CD4-positive, alpha-beta T cell treated with Interleukin-6 at 100 ng/mL for 8 hours (primary cell): ENCODE measurements at places on chromosomes 7 and 10.
A peak's percentile ranks its signal among the peaks of the same experiment; 100 is the strongest.

DNA sequence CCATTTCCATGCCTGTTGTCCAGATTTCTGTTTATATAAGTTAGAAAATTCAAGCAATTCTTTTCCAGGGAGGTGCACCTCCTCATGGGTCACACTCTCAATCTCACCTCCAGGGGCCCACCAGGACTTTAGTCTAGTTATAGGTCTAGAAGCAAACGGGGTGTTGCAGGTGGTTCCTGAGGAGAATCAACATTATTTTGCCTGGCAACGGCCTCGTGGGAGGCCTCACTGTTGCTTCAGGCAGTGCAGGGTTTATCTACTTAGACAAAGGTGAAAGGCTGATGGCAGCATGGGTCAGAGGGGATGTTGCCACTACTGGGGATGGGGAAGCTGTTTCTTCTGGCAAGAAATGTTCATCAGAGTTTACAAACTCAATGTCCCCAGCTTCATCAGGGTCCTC, 56.7 kb upstream of the LRRC18 start:
- no peak for DNase-seq

GRCh38 chr10:14601872-14602725, 172.6 kb downstream of the FAM107B start:
- DNase-seq = peak; percentile 71

DNA sequence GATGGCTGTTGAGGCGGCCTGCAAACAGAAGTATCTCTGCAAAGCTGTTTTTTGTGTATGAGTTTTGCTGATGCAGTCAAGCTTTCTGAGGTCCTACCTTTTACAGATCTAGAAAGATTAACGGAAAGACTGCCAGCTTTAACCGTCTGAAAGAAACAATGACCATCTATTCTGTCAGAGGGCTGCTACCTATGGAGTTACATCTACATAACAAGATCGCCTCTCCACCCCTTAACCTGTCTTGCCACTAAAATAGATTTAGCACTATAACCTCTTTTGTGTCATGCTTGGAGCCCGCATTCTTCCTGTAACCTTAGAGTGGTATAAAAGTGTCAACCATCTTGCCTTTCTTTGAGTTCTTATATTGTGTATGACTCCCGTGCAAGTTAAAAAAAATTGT, 291.2 kb downstream of the POM121L12 start:
- no peak for DNase-seq

GRCh38 chr10:93091960-93092359, 18.3 kb downstream of the CYP26A1 start:
- DNase-seq = no peak

- peak; percentile 47 for DNase-seq
Measured at GRCh38 chr10:110069502-110069982, 61.8 kb downstream of the ADD3 start.

GRCh38 chr10:19652750-19653149, 163.5 kb upstream of the PLXDC2 start:
- DNase-seq = no peak

- DNase-seq = no peak
Measured at GRCh38 chr7:141789917-141790316, at the start of gene TAS2R5. Gene TAS2R5 (plus strand): TSS chr7:141790217. CDS start chr7:141790362, 145 bp downstream.

- DNase-seq = no peak
Measured at GRCh38 chr10:43649185-43649523, 473 bp upstream of the ZNF32 start.

DNA sequence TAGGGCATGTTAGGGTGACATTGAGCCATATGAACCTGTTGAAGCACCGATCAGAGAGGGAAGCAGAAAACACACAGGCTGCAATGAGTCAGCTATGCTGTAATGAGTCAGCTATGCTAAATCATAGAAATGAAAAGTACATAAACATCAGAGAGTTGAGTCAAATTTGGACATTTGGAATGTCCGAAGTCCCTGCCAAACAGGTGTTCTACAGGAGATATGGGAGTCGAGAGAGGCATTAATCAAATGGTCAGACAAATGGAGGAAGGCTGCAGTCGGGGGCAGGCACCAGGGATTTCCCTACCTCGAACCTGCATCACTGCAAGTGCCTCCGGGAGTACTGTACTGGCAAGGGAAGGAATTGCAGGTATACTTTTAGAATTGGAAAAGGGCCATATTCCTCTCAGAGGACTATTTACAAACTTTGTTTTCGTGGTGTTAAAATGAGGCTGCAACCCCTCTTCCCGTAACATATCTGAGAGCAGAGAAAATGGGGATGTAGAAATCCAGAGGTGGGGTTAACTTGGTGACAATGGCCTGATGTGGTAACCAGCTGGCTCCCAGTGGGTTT, 8.8 kb upstream of the ZC3HAV1 start:
- DNase-seq = peak; percentile 41

DNA sequence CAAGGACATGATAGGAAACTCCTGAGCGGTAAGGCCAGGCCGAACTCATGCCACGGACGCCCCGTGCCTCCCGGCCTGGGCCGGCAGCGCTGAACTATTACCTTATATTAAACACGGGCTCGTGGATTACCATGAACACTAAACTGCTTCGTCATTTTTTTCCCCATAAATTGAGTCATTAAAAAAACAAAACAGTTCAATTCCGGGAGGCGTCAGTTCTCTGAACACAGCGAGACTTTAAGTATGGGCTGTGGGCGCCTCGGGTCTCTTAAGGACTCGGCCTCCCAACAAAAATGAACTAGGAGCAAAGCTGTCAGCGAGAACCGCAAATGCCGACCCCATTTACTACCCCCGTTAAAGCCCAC, 519 bp downstream of the PITRM1 start:
- DNase-seq = no peak

DNA sequence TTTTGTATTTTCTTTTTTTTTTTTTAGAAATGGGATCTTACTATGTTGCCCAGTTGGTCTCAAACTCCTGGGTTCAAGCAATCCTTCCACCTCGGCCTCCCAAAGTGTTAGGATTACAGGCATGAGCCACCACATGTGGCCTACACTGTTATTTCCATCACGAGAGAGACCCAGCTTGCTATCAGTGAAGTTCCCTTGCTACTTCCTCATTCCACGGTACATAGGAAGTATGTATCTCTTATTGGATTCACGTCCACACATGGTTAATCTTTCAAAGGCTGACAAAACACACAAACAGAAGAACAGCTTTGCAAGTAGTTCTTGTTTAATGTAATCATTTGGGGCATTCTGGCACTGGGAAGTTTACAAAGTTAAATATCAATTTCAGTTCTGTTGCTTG, 50.9 kb downstream of the DCLRE1A start:
- DNase-seq = no peak

DNA sequence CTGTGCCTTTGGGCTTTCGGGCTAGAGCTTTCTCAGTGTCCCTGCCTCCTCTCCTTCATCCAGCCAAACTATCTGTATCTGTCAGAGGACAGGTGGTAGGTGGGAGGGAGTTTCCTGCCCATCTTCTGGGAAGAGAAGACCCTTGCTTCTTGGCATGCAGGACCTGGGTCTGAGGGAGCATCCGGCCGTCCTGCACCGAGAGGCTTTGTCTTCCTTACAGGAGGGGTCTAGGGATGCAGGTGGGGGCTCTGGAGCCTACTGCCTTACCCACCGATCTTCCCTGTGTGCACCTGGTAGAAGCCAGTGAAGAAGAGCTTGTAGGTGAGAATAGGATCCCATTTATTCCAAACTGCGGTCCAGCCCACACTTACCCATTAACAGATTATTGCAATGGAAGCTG, 5.8 kb upstream of the KLF6 start:
- no peak for DNase-seq

- DNase-seq = no peak
Measured at GRCh38 chr7:151400626-151401315, 9.1 kb downstream of the WDR86 start.

- DNase-seq = no peak
Measured at GRCh38 chr7:70571403-70571934, 560.5 kb upstream of the GALNT17 start.

DNA sequence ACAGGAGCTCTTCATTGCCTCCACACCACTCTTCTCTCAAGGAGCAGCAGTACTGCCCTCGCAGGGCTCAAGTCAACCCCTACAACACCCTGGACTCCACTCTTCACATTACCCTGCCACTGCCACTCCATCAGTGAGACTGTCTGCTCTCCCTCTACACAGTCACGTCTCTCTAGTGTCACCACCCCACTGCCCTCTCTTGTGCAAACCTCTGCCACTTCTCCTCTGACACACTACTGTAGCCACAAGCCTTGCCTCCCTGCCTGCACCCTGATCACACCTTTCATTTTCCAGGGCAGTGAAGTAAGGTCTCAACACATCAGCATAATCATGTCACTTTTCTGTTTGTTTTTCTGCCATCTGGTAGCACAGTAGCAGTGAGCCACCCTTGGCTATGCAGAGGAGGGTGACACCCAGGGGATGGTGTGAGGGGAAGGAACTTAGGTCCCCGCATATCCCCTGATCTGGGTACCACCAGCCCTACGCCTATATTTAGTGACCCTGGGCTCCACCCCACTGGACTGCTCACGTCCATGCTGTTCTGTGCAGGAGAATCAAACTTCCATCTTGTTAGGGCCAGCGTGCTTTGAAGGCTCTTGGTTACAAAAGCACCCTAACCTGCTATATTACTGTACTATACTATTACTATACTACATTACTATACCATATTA, 1.6 kb downstream of the C10orf143 start:
- no peak for DNase-seq

DNA sequence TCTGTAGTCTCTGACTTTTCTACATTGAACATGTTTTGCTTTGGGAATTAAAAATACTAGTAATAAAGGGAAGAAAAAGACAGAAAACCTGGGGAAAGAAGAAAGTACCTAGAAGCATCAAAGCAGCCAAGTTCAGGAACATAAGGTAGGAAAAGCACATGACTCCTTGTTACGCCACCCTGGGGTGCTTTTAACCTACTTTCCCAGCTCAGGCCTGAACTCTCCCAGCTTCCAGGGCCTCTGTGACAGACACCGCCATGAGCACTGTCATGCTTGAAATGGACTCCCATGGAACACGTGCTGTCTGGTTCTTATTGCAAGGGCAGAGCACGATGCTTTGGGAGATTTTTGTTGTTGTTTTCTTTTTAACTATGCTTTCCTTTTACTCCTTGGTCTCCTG, 11.4 kb downstream of the ACTR1A start:
- DNase-seq = no peak

GRCh38 chr7:16936626-16937422, 55.0 kb upstream of the AGR3 start:
- DNase-seq = no peak

GRCh38 chr10:91190388-91190870, 30.0 kb upstream of the PCGF5 start:
- no peak for DNase-seq

DNA sequence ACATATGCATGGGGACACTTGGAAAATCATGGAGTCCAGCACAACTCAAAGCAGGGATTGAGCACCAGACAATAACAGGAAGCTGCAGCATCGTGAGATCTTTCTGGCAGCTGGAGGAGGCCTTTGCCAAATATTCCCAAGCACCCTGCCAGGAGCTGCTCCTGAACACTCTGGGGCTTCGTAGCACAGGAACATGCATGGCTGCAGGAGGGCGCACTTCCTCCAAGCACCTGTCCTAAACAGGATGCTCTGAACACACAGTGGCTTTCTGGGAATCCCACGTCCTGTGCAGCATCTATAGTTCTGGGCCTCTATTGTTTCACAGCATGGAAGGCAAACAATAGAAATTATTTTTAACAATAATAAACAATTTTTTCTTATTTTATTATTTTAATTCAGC, 4.1 kb downstream of the ABLIM1 start:
- no peak for DNase-seq

DNA sequence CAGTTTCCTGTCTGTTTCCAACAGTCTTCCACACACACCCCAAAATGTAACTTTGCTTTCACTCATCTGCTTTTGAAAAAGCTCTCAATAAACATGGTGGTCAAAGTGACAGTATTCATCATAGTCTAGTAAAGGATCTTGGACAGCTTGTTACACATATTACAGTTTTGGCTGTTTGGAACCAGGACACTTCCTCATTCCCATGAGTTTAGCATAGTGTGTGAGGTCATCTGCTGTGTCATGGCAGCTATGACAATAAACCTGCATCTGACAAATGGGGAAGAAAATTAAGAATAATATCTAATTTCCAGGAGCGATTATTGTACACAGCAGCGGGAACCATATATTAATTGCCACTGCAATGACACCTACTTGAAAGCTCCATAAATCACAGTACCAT, 184.3 kb upstream of the SLC26A5 start:
- DNase-seq = no peak

DNA sequence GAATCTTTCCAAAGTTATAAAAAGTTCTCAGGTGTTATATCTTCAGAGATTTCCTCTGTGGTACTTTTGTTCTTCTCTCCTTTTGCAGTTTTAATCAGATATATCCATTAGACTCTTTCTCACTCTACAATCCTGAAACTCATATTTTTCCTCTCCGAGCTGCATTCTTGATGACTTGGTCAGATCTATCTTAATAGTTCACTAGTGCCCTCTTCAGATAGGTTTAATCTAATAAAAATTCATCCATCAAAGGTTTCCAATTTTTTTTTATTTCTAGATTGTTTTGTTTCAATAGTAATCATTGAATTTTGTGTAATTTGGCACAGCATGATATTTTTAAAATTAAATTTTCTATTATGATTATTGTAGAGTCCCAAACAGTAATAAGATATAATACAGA, 21.8 kb upstream of the DGKB start:
- no peak for DNase-seq

DNA sequence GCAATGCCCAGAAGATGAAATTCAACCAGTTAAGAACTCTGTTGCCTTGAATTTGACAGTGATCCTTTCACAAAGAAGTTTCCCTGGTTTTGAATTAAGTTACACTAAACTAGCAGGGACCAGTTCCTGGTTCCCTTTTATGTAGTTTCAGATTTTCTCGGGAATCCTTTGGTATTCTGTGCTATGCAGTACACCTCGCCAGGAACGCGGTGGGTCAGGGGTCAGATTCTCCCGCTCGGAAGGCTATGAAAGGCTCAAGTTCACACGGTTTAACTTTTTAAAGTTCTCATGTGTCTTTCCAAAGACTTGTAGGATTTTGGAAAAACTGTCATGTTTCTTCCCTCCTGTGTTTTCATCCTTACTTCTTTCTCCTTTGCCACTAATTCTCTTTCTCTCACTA, 104.7 kb upstream of the PRR15 start:
- DNase-seq = no peak

GRCh38 chr7:122791959-122792545, 89.3 kb upstream of the RNF148 start:
- no peak for DNase-seq

DNA sequence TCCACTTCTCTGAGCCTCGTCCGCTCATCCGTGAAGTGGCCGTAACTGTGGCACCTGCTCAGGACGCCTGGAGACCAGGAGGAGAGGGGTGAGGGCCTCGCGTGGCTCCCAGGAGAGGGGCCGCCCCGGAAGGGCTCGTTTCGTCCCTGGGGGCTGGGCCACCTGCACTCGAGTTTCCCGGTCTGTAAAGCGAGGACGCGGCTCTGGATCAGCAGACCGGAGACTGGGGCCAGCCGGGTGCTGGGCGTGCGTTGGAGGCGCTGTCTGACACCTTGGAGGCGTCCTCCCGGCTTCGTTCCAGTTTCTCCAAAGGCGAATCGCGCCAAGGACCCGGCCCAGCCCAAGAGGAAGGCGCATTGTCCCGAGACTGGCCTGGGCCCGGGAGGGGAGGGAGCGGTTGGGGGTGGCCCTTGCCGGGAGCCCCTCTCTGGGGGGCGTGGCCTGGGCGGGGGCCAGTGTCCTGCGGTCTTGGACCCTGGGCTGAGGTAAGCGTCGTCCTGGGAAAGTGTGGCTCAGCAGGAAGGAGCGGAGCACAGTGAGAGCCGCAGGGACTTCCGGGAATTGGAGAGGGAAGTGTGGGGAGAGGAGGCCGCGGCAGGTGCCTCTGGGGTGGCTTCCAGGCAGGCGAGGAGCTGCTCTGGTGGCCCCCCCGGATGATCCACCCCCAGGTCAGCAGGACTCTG, 89.6 kb downstream of the FOXL3 start:
- no peak for DNase-seq

GRCh38 chr10:112783351-112784021, 166.6 kb upstream of the TCF7L2 start:
- DNase-seq = no peak
